ENCODE measurements at places on chromosomes 1 and 21.

GRCh38 chr1:203167026-203167912 is 8.4 kb downstream of the MYBPH start:
- H3K4me1 ChIP-seq: peaks cover 12% of the 10 kb centered on the region
- no peak overlapping the region for H3K4me3 ChIP-seq
- DNase-seq: no peak
- no peaks in the 10 kb centered on the region for H3K36me3 ChIP-seq
- H3K27ac ChIP-seq: no peak overlapping the region

GRCh38 chr21:40575976-40576375 is 271.0 kb downstream of the DSCAM start:
- H3K27me3 ChIP-seq: no peaks in the 10 kb centered on the region
- DNase-seq: no peak
- H3K4me3 ChIP-seq: no peak overlapping the region
- no peaks in the 10 kb centered on the region for H3K4me1 ChIP-seq
- H3K27ac ChIP-seq: no peak overlapping the region
- no peaks in the 10 kb centered on the region for H3K36me3 ChIP-seq

GRCh38 chr1:235651170-235651806 is 1.7 kb upstream of the GNG4 start:
- H3K36me3 ChIP-seq: no peaks in the 10 kb centered on the region
- H3K27me3 ChIP-seq: peaks cover 40% of the 10 kb centered on the region
- H3K4me1 ChIP-seq: peaks cover 10% of the 10 kb centered on the region
- no peak overlapping the region for H3K27ac ChIP-seq
- DNase-seq: no peak
- H3K4me3 ChIP-seq: no peak overlapping the region

DNA sequence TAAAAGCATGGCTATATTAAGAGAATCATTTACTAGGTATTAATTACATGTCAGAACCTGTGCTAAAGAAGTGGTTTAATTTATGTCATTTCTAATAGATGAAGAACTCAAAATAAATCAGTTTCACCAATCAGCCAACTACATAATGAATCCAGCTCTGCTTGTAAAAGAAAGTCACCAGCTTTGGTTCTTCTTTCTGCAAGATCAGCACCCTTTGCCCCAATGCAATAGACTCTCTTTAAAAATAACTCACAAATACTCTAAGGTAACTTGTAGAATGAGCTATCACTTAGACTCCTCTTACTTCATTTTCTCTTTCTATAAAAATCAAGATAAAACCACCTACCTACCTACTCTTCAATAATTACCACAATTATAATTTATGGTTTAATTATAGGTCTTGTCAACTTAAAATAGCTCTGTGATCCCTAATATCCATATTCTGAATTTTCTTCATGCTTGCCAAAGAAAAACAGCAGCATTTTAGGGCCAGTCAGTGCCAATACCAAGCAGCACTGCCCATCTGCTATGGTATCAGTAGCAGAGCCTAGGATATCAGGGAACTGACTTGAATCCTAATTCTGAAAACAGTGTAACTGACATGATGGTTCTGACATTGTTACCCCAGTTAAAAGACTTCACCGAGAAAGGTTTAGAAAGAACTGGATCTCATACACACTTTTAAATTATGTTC is 11.3 kb downstream of the SLC19A2 start:
- peaks cover 42% of the 10 kb centered on the region for H3K36me3 ChIP-seq
- DNase-seq: no peak
- no peaks in the 10 kb centered on the region for H3K4me1 ChIP-seq
- no peak overlapping the region for H3K4me3 ChIP-seq
- no peaks in the 10 kb centered on the region for H3K27me3 ChIP-seq
- no peak overlapping the region for H3K27ac ChIP-seq

DNA sequence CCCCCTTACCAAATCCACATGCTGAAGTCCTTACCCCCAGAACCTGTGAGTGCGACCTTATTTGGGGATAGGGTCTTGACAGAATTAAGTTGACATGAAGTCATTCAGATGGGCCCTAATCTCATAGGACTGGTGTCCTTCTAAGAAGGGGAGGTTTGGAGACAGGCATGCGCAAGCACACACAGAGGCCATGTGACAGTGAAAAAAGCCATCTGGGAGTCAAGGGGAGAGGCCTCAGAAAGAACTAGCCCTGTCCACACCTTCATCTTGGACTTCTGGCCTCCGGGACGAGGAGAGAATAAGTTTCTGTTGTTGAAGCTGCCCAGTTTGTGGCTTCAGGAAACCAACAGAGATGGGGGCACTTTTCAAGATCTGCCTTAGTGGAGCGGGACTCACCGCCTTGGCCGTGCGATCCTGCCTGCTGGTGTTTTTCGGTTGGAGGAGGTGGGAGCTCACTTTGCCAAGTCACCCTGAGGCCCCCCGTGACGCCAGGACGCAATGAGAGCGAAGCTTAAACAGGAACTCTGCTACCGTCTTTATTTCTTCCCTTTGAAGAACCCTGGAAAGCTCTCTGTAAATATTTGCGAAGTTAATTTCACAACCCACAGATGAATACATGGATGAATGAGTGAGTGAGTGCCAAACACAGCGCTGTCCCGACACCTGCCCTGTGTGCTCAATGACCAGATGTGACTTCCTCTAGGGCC is 42.5 kb upstream of the C1orf174 start:
- H3K27me3 ChIP-seq: peaks cover 57% of the 10 kb centered on the region
- no peak for DNase-seq
- H3K36me3 ChIP-seq: no peaks in the 10 kb centered on the region
- no peak overlapping the region for H3K27ac ChIP-seq

- no peaks in the 10 kb centered on the region for H3K36me3 ChIP-seq
- peaks cover 27% of the 10 kb centered on the region for H3K4me1 ChIP-seq
- DNase-seq: no peak
Observed at GRCh38 chr1:112393631-112393974, 2.4 kb upstream of the CTTNBP2NL start.

DNA sequence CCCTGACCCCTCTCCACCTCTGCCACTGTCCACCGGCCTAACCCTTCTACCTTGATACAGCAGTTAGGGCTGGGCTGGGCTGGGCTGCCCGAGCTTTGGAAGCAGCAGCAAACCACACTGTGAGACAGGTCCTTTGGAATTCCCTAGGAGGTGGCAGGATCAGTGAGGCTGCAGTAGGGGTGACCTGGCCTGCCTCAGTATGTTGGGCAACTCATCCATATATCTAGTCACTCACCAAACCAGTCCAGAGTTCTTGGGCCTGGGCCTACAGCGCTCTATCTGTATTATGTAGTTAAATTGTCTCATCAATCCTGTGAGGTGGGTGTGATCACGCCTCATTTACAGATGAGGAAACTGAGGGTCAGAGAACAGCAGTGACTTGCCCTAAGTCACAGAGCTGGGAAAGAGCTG is 13.3 kb upstream of the SYNC start:
- H3K27ac ChIP-seq: no peak overlapping the region
- H3K4me1 ChIP-seq: peaks cover 16% of the 10 kb centered on the region
- H3K4me3 ChIP-seq: no peak overlapping the region
- no peak for DNase-seq

DNA sequence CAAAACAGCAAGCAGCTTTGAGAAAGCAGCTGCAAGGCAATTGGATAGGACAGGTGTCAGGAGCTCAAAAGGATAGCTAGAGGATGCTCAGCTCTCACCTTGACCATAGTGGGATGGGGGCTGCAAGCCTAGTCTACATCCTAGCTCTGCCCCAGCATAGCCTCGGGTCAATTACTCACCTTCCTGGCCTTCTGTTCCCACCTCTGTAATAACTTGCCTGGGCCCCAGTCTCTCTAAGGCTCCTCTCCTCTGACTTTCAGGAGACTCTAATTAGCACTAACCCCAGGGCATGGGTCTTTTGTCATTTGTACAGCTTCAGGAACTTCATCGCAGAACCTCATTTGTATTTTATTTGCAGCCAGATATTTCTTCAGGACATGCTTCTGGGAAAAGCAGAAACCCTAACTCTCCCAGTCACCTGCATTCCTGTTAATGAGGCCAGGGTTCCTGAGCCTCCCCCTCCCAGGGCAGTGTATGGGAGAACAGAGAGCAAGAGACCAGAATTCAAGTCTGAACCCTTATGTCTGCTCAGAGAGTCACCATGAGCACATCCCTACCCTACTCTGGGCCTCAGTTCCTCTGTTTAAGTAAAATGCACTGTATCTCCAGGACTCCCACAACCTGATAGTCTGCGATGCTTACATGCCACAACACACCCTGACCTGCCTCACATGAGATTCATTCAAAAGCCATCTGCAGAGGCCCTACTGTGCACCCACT is 108.1 kb downstream of the MATN1 start:
- no peak for DNase-seq
- H3K27me3 ChIP-seq: peaks cover 25% of the 10 kb centered on the region
- H3K4me3 ChIP-seq: no peak overlapping the region

DNA sequence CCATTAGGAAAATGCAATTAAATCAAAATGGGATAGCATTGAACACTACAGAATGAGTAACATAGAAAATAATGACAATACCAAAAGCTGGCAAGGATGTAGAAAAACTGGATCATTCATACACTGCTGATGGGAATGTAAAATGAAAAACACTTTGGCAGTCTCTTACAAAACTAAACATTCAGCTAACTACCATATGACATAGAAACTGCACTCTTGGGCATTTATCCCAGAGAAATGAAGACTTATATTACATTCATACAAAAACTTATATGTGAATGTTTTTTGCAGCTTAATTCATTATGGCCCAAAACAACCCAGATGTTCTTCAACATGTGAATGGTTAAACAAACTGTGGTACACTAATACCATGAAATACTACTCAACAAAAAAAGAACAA is 66.4 kb downstream of the ANKRD13C start:
- H3K36me3 ChIP-seq: peaks cover 31% of the 10 kb centered on the region
- no peaks in the 10 kb centered on the region for H3K4me1 ChIP-seq
- H3K27me3 ChIP-seq: no peaks in the 10 kb centered on the region
- H3K4me3 ChIP-seq: no peak overlapping the region
- no peak for DNase-seq

GRCh38 chr1:153532181-153532580 is 3.6 kb downstream of the S100A6 start:
- no peaks in the 10 kb centered on the region for H3K36me3 ChIP-seq
- peaks cover 38% of the 10 kb centered on the region for H3K4me1 ChIP-seq
- H3K4me3 ChIP-seq: no peak overlapping the region
- DNase-seq: no peak
- no peak overlapping the region for H3K27ac ChIP-seq

GRCh38 chr21:32044205-32045180 is 171.7 kb downstream of the HUNK start:
- H3K36me3 ChIP-seq: no peaks in the 10 kb centered on the region
- H3K4me3 ChIP-seq: no peak overlapping the region
- H3K27ac ChIP-seq: no peak overlapping the region
- H3K4me1 ChIP-seq: no peaks in the 10 kb centered on the region
- no peak for DNase-seq
- peaks cover 6% of the 10 kb centered on the region for H3K27me3 ChIP-seq

- no peaks in the 10 kb centered on the region for H3K27me3 ChIP-seq
- 0 out of 2 replicates have a peak overlapping the region, but pooled peaks have one; percentile 5 for H3K4me3 ChIP-seq
- H3K27ac ChIP-seq: peak overlapping the region; percentile 86
- no peak for DNase-seq
Observed at GRCh38 chr21:31713973-31714740, 17.8 kb downstream of the SCAF4 start.

DNA sequence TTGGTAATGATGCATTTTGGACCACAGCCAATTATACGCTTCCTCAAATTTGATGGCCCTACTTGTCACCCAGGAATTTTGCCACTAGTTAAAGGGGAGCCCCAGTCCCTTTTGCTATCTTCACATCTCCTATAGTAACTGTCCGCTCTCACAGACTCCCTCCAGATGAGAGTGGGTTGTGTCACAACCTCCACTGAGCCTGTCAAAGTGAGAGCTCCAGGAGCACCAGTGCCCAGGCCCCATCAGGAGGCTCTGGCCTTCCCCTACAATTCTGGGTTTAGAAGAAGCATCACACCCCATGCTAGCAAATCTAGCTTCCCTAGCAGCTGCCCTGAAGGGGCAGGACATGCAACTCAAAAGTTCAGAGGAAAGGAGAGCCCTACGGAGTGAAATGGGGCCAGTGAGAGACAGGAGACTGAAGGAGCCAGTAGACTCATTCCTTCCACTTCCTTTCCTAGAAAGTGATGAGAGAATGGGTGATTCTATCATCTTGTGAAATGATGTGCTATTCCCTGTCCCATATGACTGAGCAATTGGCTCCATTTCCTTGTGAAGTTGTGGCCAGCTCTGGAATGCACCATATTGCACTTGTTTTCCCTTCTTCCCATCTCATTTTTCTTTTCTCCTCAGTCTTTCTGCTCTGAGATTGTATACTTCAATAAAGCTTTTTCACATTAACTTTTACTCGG is 541.3 kb downstream of the DPYD start:
- no peaks in the 10 kb centered on the region for H3K36me3 ChIP-seq
- DNase-seq: no peak
- H3K4me3 ChIP-seq: no peak overlapping the region
- H3K27me3 ChIP-seq: no peaks in the 10 kb centered on the region

DNA sequence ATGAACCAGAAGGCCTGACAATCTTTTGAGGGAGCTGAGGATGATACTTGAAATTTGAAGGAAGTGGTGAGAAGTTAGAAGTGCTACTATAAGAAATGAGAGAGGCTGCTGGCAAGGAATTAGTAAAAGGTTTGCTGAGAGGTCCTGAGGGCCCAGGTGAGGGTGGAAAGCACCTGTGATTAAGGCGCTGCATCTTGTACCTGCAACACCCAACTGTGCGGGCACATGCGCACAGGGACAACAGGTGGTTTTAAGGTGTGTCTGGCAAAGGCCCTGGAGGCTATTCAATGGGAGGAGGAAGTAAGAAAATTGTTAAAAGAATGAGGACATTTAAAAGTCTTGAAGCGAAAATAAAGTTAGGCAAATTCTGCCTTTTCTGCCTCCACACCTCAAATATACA is 349.3 kb downstream of the RGS7 start:
- no peak for DNase-seq
- H3K36me3 ChIP-seq: no peaks in the 10 kb centered on the region
- H3K27me3 ChIP-seq: no peaks in the 10 kb centered on the region
- H3K27ac ChIP-seq: no peak overlapping the region

- H3K27ac ChIP-seq: peak overlapping the region; percentile 56
- no peak for DNase-seq
- H3K36me3 ChIP-seq: peaks cover 27% of the 10 kb centered on the region
- H3K4me3 ChIP-seq: no peak overlapping the region
- peaks cover 80% of the 10 kb centered on the region for H3K4me1 ChIP-seq
Observed at GRCh38 chr1:156120318-156120717, 5.8 kb downstream of the LMNA start.

GRCh38 chr1:96367791-96368190 is 353.8 kb upstream of the PTBP2 start:
- H3K27me3 ChIP-seq: no peaks in the 10 kb centered on the region
- no peak for DNase-seq
- no peak overlapping the region for H3K27ac ChIP-seq
- no peaks in the 10 kb centered on the region for H3K36me3 ChIP-seq
- H3K4me3 ChIP-seq: no peak overlapping the region

- DNase-seq: no peak
- H3K27ac ChIP-seq: no peak overlapping the region
- no peaks in the 10 kb centered on the region for H3K4me1 ChIP-seq
- H3K4me3 ChIP-seq: no peak overlapping the region
Observed at GRCh38 chr1:187641463-187641862, 812.7 kb downstream of the PLA2G4A start.

GRCh38 chr1:37483785-37484184 is 9.4 kb downstream of the ZC3H12A start:
- no peak overlapping the region for H3K4me3 ChIP-seq
- DNase-seq: no peak
- peaks cover 65% of the 10 kb centered on the region for H3K36me3 ChIP-seq

- H3K4me1 ChIP-seq: no peaks in the 10 kb centered on the region
- DNase-seq: no peak
- peaks cover 1% of the 10 kb centered on the region for H3K27me3 ChIP-seq
Observed at GRCh38 chr1:231481289-231481688, 47.2 kb upstream of the TSNAX start.

Data from K562 (cell line).